ENCODE measurements at places on chromosomes 11 and 22.
A peak's percentile ranks its signal among the peaks of the same experiment; 100 is the strongest.

- no peak for DNase-seq
These were observed 16.5 kb upstream of the GAL start for GRCh38 chr11:68667511-68668500.

- DNase-seq, result no peak
These were observed 48.1 kb upstream of the GRAMD1B start for GRCh38 chr11:123381817-123382554.

- no peak for DNase-seq
These were observed 21.2 kb downstream of the RSF1 start for GRCh38 chr11:77799338-77799737.

DNA sequence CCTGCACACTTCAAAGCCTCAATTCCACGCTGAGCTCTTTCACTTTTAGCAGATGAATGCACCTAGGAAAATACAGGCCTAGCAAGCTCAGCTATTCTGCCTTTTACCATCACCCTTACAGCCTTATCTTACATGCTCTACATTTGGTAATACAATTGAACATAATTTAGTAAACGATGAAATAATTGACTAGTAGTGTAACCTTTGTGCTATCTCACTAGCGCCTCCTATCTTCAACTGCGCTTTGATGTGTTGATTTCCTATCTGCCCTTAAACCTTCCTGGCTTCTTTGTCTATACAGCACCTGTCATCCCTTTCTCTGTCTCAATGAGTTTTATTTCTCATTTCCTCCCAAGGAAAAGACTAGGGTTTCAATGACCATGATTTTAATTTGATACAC lies 149.7 kb downstream of the LRRC4C start:
- DNase-seq, result no peak

GRCh38 chr11:59212744-59213631 lies at the start of gene MPEG1:
Gene MPEG1 (minus strand): TSS chr11:59212927. CDS start chr11:59212865, 62 bp downstream.
- peak; percentile 44 for DNase-seq

- no peak for DNase-seq
These were observed 2.9 kb downstream of the SMCO4 start for GRCh38 chr11:93540337-93540736.

- DNase-seq, result no peak
These were observed 2.9 kb upstream of the SERPINH1 start for GRCh38 chr11:75558939-75559843.

- no peak for DNase-seq
These were observed 3.4 kb downstream of the POU2AF3 start for GRCh38 chr11:111301842-111302118.

DNA sequence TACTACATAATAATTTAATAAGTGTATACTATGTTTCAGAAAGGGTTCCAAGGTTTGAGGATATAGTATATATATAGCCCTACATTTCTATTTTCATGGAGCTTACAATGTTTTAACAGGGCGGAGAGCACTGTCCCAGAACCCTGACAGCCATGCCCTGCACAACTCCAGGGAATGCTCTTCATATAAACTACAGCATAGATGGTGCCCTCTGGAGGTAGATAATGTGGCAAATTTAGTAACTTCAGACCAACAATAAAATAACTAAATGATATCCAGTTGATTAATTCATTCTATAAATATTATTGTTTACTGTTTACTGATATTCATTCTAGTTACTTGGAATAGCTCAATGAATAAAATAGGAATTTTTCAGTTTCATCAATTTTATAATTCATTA lies 693.7 kb upstream of the CCDC179 start:
- DNase-seq, result no peak

- DNase-seq, result no peak
These were observed 42.9 kb downstream of the INSC start for GRCh38 chr11:15157606-15158137.

DNA sequence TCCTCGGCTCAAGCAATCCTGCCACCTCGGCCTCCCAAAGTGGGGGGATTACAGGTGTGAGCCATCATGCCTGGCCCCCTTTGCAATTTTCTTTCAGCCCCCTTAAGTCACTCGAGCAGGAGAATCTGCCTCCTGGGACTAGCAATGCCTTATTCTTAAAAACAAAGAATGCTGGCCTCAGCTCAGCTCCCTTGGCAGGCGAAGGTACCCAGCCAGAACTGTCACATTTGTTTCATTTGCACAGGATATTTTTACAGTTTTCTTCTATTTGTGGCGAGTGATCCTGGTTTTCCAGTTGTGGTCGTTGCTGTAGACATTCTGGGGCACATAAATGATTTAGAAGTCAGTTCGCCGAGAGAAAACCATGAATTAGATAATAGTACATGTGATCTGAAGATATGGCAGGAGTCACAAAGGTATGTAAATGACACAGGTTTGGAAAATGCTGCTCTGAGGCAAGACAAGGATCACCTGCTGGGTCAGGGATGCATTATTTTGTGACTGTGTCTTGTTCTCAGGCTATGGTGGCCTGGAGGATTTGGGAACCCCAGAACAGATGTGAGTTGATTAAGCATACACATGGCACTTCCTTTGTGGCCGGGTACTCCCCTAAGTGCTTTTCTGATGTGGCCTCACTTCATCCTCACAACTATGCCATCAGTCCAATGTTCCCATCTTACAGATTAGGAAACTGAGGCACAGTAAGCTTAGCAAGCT lies 51.2 kb upstream of the SLC22A12 start:
- DNase-seq, result no peak

GRCh38 chr11:10540546-10540914 lies 457 bp downstream of the RNF141 start:
- no peak for DNase-seq

DNA sequence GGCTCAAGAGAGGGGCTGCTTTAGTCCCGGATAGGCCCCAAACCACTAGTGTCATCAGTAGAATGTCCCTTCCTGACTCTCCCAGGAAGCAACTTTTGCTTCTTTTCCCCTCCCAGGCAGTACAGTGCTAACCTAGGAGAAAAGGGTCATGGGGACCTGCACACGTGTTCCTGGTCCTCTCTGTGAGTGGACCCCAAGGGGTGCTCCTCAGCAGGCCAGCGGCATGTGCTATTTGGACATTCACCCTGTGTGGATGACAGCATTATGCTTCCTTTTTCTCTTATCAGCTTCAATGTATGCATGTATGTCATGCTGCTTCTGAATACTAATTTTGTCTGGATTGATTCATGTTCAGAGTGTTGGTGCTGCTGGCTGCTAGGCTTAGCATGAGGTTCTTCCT lies 18.1 kb upstream of the PLET1 start:
- no peak for DNase-seq

- DNase-seq, result no peak
These were observed 51.9 kb downstream of the CD44 start for GRCh38 chr11:35190804-35191348.

DNA sequence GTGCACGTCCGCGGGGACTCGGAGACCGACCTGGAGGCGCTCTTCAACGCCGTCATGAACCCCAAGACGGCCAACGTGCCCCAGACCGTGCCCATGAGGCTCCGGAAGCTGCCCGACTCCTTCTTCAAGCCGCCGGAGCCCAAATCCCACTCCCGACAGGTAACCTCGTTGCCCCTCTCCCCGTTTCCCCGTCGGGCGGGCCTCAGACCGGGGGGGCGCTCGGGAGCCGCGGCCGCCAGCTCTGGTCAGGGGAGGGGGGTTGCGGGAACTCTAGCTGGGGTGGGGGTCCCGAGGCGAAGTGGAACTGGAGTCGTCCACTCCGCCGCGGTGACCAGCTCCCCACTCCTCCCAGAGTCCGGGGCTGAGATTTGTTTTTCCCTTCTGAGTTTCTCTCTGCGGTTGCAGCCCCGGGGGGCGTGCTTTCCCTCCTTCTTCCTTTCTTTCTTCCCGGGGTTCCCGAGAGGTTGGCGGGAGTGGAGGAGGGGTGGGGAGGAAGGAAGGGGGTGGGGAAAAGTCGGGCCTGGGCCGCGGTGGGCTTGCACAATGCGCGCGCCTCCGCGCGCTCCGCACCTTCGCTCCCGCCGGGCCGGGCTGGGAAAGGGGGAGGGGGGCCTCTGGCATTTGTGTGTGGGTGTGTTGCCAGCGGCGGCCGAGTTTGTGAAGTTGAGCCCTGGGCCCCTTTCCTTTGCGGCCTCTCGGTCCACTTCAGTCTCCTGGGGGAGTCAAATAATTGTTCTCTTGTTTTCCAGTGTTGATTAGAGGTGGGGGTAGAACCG lies 952 bp downstream of the YAP1 start:
- peak; percentile 5 for DNase-seq

DNA sequence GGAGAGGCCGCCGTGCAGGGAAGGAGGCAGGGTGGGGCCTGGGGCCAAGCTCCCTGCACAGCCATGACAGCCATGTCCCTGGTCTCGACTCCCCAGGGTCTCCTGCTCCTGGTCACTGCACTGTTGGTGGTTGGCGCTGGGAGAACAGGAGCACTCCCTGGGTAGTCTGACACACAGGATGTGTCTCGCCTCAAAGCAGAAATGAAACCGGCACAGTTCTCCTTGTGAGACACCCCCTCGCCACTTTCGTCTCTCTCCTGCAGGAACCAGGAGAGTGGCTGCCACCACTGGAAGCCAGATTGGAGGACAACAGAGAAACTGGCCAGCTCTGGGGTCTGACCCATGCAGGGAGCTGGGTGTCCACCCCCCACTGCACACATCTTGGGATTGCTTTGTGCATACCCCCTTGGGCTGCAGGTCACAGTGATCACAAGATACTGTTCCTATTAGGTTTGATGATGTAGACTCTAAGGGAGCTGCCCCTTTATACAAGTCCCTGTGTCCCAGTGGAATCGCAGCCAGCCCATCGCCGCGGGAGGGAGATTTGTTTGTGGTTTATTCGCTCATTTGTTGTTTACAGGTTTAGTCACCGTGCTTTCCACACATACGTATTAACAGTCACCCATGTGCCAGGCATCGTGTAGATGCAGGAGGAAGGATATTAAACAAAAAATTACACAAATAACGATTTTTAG lies 27.0 kb upstream of the YWHAH start:
- peak; percentile 19 for DNase-seq

- DNase-seq, result no peak
These were observed 53.4 kb downstream of the SCGB1A1 start for GRCh38 chr11:62472063-62472884.

DNA sequence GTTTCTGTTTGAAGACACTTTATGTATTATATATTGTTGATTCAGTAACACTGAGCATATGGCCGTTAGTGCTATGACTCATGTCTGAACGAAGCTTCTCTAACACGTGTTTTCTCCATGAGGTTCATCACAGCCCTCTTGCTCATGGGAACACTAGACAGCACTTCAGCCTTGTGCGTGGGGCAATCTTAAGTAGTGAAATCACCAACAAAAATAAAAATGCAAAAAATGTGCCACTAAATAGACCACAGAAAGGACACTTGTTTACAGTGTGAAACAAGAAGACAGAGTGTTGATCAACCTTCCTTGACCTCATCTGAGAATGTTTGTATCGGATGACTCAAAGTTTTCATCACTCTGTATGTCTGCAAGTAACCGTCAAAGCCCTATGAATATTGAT lies 94.5 kb downstream of the FDX1 start:
- DNase-seq, result no peak

GRCh38 chr11:121249039-121249663 lies 43.4 kb upstream of the SC5D start:
- DNase-seq, result no peak

GRCh38 chr11:2737226-2737590 lies 37.4 kb upstream of the KCNQ1OT1 start:
- DNase-seq, result no peak

DNA sequence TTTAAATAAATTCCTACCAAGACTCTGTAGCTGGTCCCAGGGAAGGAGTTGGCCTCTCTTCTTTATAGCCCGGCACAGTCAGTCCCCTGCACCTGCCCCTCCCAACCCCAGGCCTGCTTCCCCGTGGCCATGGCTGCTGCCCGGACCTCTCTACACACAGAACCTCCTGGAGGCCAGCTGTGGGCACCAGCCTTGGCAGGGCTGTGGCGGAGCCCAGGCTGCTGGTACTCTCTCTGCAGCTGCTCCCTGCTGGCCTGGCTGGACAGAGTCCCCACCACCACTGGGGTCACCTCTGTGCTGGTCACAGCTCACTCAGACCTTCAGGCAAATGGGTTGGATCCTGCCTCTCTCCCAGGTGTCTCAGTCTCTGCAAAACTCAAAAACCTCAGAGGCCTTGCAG lies 69.3 kb downstream of the LRP5 start:
- DNase-seq, result no peak

DNA sequence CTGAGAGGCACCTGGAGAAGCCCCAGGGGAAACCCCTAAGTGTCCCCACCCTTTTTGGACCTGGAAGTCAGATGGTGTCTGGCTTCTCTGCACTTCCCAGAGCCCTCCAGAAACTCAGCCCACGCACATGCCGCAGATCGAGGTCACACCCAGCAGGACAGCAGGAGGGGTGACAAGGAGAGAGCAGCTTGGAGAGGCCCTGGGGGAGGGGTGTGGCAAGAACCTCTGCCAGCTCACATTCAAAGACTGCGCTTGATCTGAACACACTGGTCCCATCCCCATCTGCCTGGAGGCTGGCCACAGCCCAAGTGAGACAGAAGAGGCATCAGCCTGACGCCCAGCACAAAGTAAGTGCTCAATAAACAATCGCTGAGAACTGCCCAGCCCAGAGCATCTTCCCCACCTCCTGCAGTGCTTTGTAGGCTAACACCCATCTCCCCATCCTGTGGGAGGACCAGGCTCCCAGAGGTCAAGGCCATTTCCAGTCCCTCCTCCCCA lies 21.4 kb downstream of the TMPRSS6 start:
- DNase-seq, result no peak

GRCh38 chr11:377883-378500 lies 8.7 kb downstream of the B4GALNT4 start:
- no peak for DNase-seq

- DNase-seq, result no peak
These were observed 107.7 kb upstream of the POU2AF2 start for GRCh38 chr11:111137846-111138245.

DNA sequence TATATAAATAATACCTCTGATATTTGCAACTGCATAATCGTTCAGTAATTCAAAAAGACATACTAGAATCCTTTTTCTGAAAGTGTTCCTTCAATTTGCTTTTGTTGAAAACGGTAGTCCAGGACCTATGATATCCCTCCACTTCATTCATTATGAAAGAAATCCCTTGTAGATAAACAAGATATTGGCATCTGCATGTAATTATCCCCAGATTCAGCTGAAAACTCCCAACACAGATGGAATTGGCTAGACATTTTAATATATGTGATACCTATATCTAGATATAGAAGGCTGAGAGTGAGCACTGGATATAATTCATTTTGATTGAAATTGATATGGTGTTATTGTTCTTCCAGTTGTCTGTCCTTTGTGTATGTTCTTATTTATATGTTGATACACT lies 109.4 kb downstream of the MSANTD4 start:
- no peak for DNase-seq

DNA sequence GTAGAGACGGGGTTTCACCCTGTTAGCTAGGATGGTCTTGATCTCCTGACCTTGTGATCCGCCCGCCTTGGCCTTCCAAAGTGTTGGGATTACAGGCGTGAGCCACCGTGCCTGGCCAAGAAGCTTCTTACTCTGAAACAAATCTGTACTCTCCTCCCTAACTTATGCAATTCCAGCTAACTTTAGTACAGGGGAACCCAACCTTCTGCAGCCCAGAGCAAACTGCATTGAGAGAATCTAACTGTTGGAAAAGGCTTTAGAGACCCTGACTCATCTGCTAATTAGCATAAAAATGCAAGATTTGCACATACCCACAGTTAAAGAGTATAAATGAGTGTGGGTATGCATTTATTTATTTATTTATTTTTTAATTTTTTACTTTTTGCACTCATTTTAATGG lies 64.8 kb downstream of the APOL5 start:
- no peak for DNase-seq

All from CD4-positive, alpha-beta T cell treated with Interleukin-4 for 1 hour (primary cell).